ENCODE measurements at places on chromosomes 12 and 14.

GRCh38 chr12:75771023-75771422 lies 259.6 kb upstream of the KRR1 start:
- no peak for DNase-seq

- no peak for DNase-seq
These were observed 50.9 kb downstream of the RPH3A start for GRCh38 chr12:112842441-112842840.

DNA sequence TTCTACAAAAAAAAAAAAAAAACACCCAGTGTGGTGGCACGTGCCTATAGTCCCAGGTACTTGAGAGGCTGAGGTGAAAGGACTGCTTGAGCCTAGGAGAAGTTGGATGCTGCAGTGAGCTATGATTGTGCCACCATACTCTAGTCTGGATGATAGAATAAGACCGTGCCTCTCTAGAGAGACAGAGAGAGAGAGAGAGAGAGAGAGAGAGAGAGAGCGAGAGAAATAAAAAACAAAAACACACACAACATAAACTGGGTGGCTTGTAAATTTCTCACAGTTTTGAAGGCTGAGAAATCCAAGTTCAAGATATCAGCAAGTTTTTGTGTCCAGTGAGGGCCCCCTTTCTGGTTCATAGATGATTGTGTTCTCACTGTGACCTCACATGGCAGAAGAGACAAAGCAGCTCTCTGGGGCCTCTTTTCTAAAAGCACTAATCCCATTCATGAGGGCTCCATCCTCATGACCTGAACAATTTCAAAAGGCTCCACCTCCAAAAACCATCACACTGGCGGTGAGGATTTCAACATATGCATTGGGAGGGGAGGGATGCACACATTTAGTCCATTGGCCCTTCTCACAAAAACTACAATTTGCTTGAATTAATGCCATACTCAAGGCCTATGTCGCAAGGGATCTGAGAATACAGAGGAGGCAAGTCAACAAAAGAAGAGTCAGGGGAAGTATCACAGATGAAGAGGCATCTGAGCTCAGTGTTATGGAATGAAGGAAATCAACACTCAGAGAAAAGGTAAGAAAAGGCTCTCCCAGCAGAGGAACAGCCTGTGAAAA lies 94.9 kb downstream of the PPM1H start:
- DNase-seq = no peak

GRCh38 chr14:95515080-95515489 lies 1.4 kb downstream of the SYNE3 start:
- DNase-seq = no peak

DNA sequence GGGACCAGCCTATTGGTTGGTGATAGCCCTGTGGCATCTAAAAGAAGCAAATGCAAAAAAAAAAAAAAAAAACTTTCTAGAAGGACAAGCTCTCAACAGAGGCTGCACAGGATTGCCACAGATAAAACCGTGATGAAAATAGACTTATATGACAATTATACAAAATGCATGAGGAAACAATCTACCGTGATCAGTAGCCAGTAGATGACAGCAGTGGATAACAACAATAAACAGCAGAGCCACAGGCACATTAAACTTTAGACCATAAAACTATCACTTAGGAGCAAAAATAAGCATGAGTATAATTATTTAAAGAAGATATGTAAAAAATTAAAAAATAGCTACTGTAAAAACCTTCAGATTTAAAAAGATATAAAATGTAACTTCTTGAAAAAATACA lies 183.5 kb upstream of the ABCD2 start:
- no peak for DNase-seq

DNA sequence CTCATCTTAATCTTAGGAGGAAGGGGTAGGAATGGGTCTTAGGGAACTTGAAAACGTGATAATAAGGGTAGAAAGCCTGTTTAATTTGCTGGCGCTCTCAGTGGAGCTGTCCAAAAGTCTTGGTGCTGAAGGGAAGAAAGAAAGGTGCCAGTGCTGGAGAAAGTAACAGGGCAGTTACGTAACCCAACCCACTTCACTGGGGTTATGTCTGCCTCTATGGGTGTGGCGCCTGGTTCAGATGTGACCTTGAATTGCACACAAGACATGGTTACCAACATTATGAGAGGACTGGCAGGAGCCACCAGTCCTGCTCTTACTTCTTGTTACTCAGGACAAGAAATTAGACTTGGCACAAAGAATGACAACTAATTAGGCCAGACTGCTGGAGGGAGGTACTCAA lies 18.6 kb upstream of the GPATCH2L start:
- DNase-seq = no peak

DNA sequence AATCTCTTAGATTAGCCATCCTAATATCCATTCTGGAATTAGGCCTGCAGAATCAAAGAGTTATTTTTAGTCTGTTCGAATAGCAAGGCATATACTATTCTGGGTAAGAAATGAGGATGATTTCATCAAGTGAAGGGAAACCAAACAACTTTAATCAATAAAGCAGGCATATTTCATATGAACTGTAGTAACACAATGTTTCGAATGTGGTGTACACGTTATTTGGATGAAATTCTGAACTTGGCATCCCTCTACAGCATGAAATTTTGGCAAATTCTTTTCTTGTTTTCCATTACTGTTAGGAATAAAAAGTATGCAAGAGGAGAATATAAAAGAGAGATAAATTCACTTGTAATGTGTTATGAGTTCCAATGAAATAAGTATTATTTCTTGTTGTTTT lies 1233.3 kb upstream of the SEL1L start:
- no peak for DNase-seq

GRCh38 chr12:29241821-29242591 lies 92.9 kb downstream of the FAR2 start:
- DNase-seq = no peak

GRCh38 chr12:39902821-39903220 lies 203.1 kb downstream of the SLC2A13 start:
- DNase-seq = no peak
